ENCODE measurements at places on chromosomes 2 and 18. TPM values are rescaled to one million over a fixed set of nuclear protein-coding genes. Genes with fewer than 3 reads are reported as not detected.

DNA sequence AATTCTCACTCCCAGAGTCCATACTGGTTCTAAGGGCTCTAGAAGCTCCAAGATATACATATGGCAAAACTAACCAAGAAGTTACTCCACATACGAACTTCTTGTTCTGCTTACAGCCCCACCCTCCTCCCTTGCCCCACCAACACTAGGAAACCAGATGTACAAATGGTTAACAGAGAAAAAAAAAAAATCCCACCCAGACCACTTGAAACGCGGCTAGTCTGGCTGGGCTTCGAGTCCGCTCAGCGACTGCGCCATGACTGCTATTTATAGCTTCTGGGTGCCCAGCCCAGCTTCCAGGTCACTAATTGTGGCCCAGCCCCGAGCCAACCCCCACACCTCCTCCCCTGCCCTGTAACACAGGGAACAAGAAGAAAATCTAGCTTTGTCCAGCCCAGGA, 47.0 kb upstream of the IHH start:
- no peak for DNase-seq

Gene HES6
- polyA plus RNA-seq, result 3.7 TPM

GRCh38 chr2:54642677-54643430, 80.6 kb upstream of the EML6 start:
- DNase-seq, result no peak

Gene IL36A
- not detected for polyA plus RNA-seq

Gene STARD6
- polyA plus RNA-seq, result not detected

GRCh38 chr2:124480958-124481357, 455.9 kb downstream of the CNTNAP5 start:
- DNase-seq, result no peak

Gene PJVK
- 19.3 TPM for polyA plus RNA-seq

GRCh38 chr18:32335228-32335627, 135.5 kb downstream of the GAREM1 start:
- DNase-seq, result no peak

Gene KCNK3
- 1.1 TPM for polyA plus RNA-seq

Gene G6PC2
- 0.08 TPM for polyA plus RNA-seq

Gene MBP
- polyA plus RNA-seq, result 17.1 TPM

DNA sequence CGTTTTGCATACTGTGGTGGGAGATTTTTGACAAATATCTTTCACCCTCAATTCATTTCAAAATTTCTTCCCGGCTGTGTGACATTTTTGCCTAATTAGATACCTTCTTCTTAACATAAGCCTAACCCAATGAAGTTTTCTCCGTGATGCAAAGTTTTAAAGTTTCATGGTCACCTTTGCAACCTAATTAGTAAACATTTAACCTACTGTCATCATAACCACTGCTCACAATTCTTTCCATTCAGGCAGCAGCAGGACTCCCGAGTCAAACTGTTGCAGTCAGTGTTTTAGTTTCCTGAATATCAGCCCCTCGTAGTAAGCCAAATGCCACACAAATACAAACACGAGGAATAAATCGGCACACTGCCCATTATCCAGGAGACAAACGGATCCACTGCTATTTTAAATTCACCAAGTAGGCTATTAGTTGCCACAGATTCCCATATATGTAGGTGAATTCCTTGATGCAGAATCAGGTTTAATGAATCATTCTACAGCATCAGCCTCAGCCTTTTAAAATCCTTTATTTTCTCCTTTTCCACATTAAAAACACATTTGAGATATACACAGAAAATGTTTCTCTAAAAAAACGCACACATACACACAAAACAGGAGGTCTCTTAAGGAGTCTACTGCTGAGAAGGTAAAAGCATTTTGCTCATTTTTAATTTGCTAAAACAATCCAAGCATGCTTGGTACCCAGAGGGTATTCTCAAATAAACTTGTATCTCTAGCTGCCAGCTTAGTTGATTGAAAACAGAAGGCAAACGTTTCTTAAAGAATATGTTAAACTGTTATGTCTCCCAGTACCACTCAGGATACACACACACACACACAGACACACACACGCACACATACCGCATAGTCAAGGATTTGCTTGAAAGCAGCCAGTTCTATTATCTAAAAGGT, 106.5 kb upstream of the KCTD1 start:
- DNase-seq, result no peak

DNA sequence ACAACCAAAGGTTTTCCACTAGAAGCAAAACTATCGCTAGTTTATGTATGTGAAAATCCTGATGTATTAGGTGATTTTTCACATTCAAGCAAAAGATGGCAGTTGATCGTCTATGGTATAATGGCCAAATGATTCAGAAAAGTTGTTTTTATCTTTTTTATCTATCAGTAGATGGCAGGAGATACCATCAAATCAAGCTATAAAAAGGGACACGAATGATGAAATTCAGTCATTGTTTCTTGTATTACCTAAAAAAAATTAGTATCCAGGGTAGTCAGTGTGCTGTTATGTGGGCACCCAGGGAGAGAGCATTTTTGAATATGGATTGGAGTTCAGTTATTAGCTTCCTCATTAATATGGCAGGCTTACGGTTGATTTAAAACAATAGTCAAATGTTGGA, 22.9 kb upstream of the CAVIN2 start:
- no peak for DNase-seq

Gene IL37
- 0.40 TPM for polyA plus RNA-seq

DNA sequence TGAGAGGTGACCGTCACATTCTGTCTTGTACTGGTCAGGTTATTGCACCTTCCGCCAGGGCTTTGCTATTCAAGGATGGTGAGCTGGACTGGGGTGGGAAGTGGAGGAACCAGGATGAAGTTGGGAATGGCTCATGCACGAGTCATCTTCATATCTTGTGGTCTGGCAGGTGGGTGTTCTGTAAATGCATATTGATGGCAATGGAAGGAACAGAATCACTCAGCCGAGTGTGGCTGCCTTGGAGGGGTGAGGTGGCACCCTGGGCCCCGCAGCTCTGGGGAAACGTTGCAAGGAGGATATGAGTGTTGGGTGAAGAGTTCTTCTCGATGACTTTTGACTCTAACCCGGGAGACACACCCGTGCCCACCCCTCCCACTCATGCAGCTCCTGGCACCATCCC, 1.2 kb downstream of the NEU2 start:
- DNase-seq, result no peak

- no peak for DNase-seq
Measured at GRCh38 chr2:154507186-154507585, 191.3 kb upstream of the KCNJ3 start.

- DNase-seq, result no peak
Measured at GRCh38 chr2:150211164-150211631, 276.3 kb downstream of the RND3 start.

Gene TRABD2A
- 0.96 TPM for polyA plus RNA-seq

DNA sequence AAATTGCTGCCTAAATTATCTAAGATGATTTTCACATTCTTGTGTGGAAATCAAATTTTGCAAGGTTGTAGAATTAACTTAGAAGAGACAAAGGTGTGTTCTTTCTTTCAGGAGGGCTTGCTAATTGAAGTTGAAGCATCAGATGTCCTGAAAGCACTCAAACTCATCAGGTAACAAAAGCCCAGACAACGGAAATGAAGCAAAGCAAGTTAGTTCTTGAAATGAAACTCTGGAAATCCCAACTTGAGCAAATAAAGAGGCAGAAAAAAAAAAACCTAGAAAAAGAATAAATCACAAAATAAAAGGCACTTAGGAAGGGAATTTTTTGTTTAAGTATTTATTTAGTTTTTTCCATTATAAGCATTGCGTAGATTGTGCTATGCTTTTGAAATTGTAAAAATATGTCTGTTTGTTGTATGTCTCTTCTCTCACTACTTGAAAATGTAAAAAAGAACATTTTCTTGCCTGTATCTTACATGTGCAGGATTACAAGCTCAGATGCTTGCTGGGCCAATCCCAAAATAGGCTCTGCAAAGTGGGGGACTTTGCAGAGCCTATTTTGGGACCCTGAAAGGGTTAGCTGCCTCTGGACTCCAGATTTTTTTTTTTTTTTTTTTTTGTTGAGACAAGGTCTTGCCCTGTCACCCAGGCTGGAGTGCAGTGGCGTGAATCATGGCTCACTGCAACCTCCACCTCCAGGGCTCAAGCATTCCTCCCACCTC, 46.7 kb downstream of the FAM161A start:
- no peak for DNase-seq

Gene ANKAR
- polyA plus RNA-seq, result 17.1 TPM

DNA sequence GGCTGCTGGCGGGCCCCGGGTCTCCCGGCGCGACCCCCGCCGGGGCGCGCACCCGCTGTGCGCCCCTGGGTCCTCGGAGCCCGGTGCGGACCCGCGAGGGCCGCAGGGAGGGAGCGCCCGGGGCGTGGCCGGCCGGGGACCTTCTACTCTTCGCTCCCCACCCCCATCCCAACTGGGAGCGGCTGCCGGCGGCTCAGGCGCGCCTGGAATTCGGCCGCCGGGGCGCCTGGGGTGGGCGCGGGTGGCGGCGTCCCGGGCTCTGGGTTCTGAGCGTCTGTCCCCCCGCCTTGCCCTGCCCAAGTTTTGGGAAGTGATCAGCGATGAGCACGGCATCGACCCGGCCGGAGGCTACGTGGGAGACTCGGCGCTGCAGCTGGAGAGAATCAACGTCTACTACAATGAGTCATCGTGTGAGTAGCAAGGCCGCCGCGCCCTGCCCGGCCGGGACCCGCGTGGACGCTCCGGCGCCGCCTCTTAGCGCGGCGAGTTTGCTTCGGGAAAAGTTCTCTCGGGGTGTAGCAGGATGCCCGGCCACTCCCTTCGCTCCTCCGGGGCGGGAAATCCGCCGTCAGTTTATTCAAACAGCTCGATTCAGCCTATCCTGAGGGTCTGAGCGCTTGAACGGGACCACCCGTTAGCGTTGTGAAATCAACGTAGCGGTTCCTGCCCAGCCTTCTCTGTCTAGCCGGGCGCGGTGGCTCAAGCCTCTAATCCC, 502 bp downstream of the TUBB6 start:
- DNase-seq, result no peak

DNA sequence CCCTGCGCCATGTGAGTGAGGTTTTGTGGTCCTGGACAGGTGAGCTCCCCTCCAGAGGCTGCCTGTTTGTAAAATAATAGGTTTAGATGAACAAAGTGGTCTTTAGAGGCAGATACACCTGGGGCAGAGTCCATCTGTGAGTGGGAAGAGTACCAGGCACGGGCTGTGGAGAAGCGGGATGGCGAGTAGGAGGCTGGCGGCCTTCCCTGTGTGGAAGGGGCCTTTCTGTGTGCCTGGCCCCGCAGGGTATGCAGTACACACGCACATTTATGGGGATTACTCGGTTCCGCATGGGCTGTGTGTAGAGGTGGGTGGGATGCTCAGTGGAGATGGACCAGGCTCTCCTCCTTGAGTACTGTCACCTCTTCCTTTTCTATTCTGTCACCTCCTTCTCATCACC, 64.1 kb downstream of the AGAP1 start:
- no peak for DNase-seq

Gene ZNF521
- 42.2 TPM for polyA plus RNA-seq

DNA sequence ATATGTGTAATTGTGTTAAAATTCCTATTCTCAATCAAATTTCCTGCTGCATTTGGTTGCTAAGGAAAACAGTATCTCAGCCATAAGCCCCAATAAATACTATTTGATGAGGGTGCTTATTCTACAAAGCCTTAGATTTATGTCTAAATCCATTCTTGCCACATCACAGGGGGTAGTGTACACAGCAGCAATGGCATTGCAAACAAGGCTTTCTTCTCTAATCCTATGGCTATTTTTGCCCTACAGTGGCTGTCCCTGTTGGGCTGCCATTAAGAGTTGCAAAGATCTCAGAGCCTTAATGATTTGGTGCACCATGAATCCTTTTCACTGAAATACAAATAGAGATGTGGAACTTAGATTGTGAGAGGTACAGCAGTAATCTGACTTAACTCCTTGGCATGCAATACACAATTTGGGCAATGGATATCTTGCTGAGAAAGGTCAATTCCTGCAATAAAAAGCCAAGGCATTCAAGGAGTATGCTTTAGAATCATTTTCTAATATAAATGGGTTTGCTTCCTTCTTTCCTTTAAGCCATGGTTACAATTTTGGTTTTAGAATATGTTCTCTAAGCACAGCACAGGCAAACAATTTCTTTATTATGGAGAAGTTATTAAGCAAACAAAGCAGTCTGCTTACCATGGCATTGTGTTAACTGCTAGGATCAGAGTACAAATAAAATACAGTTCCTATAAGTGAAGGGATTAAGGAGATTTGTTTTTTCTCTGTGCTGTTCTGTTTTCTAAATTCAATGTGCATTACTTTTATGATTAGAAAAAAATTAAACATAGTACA, 69.8 kb upstream of the CD302 start:
- no peak for DNase-seq

- DNase-seq, result no peak
Measured at GRCh38 chr2:56502616-56503015, 318.8 kb downstream of the CCDC85A start.

Gene IL36RN
- 0.07 TPM for polyA plus RNA-seq

Gene TEX44
- not detected for polyA plus RNA-seq

DNA sequence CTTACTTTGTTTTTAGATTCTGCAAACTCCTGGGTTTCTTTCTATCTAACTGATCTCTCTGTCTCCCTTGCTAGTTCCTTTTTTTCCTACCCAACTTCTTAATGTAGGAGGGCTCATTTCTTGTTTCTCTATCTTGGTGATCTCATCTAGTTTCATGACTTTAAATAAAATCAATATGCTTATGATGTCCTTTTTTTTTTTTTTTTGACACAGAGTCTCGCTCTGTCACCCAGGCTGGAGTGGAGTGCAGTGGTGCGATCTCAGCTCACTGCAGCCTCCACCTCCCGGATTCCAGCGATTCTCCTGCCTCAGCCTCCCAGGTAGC, 42.2 kb upstream of the IL1RL1 start:
- DNase-seq, result no peak

- no peak for DNase-seq
Measured at GRCh38 chr18:44915661-44916060, 235.0 kb downstream of the SETBP1 start.

GRCh38 chr2:206232287-206233035, 42.0 kb upstream of the ZDBF2 start:
- DNase-seq, result no peak

DNA sequence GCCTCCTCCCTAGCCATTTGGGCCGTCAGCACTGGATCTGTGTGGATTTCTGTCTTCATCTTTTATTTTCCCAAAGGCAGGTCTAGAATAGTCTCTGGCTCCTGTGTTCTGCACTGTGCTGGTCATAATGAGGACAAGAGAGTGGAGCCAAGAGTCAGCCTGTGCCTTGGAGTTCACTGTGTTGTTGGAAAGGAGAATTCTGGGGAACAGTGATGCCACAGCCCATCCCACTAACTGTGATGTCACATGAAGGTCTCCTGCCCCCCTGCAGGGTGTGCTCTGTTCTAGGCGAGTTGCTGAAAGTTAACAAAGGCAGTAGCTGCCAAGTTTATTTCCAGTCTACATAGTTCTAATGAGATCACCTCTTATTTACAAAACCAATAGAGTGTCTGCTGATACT, 248.5 kb downstream of the TPGS2 start:
- no peak for DNase-seq

DNA sequence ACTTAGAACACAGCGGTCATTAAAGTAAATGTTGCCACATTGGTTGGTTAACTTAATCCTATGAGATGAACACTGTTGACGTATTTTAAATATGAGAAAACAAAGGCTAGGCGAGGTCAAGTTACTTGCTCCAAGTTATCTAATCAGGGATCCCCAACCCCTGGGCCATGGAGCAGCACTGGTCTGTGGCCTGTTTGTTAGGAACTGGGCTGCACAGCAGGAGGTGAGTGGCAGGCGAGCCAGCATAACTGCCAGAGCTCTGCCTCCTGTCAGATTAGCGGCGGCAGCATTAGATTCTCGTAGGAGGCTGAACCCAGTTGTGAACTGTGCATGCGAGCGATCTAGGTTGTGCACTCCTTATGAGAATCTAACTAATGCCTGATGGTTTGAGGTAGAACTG, 878.9 kb downstream of the CPS1 start:
- no peak for DNase-seq
